ENCODE measurements at places on chromosomes 3 and 15.

- DNase-seq = no peak
Observed at GRCh38 chr15:73936588-73937290, 10.5 kb downstream of the LOXL1 start.

DNA sequence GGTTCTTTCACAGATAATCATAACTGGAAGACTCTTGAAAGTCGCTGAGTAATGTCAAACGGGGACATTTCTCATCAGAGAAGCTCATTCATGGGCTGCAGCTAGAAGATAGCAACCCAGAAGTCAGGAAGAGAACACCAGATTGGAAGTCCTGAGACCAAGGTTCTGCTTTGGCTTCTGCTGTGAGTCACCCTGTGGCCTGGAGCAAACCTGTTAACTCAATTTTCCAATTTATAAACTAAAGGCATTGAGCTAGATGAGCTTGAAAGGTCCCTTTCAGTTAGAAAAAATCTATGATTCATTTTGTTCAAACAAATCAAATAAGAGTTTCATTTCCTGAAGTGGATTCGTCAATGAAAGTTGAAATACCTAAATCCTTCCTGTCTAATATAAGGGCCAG, 402.2 kb downstream of the EPHB1 start:
- no peak for DNase-seq

DNA sequence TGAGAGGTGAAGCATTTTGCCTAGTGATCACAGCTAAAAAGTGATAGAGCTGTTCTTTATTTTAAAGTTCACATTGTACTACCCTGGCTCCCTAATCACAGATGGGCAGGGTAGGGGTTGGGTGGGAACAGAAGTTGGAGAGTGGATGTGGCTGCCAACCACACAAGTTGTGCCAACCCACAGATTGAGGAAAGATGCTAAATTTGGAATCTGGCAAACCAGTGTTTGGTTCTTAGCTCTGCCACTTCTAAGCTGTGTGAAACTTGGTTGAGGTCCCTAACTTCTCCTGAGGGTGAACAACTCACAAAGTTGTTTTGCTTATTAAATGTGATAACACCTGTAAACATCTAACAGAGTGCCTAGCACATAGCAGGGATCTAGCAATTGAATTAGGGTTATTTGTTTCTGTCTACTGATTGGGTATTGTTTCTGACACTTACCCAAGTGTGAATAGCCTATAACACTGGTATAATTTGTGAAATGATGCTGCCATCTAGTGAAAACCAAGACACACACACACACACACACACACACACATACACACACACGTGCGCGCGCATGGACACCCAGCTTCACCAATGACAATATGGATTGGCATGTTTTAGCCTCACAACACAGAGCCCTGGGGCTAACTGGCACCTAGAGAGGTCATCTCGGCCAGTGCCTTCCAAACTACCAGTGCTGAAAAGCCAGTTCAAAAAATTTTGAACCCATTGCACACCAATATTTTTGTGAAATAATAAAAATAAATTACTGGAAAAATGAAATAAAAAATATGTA, 25.3 kb downstream of the ADGRG7 start:
- DNase-seq = no peak

GRCh38 chr15:44501768-44502366, 35.1 kb upstream of the EIF3J start:
- DNase-seq = no peak

DNA sequence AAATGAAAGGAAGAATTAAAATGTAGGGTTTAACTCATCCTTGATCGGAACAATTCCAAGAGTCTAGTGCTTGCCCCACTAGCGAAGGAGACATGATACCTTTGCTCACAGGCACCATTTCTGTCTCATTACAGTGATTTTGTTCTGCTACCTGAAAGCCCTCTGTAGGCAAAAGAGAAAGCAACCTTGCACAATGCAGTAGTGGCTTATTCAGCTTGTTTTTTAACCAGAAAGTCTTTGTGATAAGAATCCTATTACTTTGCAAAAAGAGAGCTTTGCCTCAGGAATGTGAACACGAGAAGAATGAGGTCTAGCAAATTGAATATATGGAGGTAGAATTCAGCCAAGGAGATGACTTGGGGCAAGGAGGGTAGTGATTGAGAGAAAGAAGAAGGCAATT, 684.4 kb downstream of the GRM7 start:
- no peak for DNase-seq

DNA sequence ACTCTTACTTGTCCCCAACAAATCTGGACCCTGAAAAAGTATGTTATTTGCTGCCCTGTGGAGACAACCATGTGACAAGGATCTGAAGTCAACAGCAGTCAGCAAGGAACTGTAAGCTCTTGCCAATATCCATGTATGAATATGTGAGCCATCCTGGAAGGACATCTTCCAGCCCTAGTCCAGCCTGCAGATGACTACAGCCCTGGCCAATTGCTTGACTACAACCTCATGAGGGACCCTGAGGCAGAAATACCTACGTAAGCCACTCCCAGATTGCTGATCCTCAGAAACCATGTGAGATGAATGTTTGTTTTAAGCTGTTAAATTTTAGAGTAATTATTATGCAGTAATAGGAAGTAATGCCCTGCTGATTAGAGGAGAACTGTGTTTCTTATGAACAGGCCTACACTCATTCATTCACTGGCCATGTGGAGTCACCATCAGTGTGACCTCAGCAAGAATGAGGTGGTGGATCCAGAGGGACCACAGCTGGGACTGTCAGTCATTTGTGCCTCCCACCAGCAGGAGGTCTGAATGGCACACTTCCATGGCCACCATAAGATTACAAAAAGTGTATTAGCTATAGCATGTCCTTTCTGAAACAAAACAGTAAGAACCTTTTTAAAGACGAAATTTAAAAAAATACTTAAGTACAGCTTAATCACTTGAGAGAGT, 92.6 kb downstream of the TFDP2 start:
- no peak for DNase-seq

DNA sequence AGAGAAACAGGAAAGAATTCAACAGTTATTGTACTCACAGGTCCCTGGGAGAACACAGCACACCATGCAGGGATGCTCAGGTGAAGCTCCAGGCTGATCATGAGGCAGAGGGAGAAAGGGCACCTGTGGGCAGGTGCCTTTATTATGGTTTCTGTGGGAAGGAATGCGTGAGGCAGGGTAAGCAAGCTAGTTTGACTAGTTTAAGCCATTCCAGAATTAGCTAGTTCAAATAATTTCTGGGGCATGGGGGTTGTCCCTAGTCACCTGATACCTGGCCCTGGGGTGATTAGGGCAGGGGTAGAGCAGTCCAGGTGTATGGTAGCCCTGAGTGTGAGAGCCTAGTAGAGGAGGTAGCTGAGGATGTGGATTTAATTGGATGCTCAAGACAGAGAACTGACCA, 47.9 kb upstream of the DCLK3 start:
- no peak for DNase-seq

DNA sequence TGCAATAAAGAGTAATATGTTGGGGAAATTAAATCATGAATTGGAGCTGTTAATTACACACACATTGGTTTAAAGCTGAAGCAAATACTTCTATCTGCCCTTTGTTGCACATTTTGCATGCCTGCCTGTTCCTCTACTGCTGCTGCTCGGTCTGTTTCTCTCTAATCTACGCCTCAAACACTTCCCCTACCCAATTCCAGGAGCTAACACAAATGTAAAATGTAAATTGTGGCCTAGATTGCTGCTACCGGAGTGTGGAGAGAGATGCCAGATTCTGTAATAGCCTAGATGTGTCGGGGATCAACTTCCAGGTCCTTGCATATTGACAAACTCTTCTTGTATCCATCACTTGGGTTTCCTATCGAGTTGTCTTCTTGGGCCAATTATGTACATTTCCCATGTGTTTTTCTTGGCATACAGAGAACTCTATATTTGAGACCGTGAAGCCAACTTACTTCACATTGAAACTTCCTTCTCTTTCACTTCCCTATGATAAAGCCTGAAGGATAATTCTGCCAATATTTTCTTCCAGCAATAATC, 450.4 kb upstream of the NR2F2 start:
- no peak for DNase-seq
